ENCODE measurements at places on chromosomes 6 and 20.

DNA sequence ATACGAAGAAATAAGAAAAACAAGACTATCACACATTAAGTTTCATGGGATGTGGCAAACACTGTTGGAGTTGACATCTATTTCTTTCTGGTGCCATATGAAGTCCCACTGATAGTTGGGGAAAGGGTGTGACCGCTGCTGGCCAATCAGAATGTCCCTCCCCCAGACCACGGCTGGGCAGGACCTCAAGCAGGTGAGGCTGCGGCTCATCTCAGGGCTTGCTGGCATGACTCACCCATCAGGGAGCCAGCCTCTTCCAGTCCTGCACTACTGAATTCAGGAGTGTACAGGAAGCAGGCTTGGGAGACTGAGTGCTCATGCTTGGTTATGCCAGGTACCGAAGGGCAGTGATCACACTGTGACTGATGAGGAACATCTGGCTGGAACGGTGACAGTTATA is 18.9 kb downstream of the PREP start:
- DNase-seq, result no peak

DNA sequence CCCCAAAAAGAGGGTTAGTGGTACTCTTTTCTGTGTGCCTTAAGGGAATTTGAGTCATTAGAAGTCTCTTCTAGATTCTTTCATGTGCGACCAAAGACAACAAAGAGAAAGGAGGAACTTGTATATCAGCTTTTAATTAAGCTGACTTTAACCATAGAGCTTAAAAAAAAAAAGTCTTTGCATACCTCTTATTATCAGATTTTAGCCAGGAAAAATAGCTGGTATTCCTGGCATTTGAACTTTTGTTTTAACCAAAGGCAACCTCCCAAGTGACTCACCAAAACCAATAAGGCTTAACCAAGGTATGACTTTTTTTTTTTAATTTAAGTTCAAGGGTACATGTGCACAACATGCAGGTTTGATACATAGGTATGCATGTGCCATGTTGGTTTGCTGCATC is 375.0 kb downstream of the CDC5L start:
- no peak for DNase-seq

DNA sequence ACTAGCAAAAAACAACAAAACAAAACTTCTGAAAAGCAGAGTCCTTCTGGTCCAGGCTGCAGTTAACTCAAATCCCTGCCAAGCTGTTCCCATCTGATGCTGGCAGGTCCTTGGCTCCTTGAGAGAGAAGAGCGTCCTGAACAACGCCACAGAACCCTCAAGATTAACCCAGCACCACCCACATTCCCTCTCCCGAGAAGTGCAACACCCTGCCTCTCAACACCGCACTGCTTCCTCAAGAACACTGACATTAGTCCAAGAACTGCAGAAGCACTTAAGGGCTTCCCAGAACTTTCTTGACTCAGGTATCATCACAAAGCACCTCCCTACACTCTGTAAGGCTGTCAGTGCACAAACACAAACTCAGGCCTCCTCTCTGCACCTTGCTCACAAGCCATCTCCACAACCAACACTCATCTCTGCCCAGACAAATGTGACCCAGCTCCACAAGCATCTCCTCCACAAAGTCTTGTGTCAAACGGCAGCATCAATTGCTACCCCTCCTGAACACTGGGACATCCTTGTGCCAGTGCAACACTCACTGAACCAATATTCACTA is 7.5 kb downstream of the MRPL14 start:
- DNase-seq, result no peak

DNA sequence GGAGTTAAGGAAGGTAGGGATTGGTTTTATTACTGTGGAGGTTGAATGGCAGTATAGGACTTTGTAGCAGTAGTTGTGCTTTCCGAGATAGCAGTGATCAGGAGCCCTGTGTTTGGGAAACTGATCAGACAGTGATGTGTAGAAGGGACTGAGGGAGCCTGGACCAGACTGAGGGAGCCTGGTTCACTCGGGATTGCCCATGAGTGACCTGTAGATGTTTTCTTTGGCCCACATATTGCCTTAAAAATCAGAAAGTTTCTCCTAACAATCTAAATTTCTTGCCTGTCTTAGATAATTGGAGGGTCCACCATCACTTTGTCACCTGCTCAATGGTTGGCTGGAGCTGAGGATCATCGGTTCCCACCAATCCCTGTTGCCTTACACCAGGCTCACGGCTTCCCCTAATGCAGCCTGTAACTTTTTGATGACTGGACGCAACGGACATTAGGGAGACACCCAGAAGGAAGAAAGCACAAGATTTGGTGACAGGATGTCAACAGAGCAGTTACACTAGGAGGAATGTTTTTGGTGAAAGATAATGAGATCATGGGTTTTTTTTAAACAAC is 1.1 kb downstream of the CDS2 start:
- DNase-seq, result no peak

DNA sequence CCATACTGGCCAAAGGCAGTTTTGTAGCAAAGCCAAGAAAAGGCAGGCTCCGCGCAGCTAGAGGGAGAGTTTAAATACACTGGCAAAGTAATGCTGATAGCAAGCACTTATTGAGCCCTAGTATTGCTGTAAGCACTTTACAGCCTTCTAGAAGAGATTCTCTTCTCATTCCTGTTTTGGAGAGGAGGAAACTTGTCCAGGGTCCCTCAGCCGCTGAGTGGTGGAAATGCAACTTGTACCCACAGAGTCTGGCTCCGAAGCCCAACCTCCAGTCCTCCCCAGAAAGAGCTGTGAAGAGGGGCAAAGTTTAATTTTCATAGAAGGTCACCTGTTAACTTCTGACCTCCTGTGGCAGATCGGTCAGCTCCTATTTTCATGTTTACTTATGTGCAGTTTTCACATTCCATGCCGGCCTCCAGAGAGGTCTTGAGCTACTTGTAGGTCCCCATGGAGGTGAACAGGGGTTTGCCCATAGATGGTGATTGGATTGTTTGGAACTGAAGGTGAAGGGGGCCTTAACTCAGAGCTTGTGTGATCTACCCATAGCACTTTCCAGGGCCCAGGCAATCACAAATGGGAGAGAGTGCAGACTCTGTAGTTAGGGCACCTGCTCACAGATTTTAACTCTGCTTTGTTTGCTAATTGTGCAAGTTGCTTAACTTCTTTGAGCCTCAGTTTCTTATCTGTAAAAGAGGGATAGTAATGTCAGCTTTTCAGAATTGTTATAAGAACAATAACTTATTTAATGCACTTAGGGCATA is 70.7 kb downstream of the LYRM2 start:
- no peak for DNase-seq

GRCh38 chr6:81977486-81977885 is 225.0 kb upstream of the TENT5A start:
- no peak for DNase-seq

- DNase-seq, result no peak
Measured at GRCh38 chr6:110419028-110419739, 3.8 kb upstream of the DDO start.

GRCh38 chr6:6943421-6943820 is 164.3 kb upstream of the RREB1 start:
- DNase-seq, result no peak

DNA sequence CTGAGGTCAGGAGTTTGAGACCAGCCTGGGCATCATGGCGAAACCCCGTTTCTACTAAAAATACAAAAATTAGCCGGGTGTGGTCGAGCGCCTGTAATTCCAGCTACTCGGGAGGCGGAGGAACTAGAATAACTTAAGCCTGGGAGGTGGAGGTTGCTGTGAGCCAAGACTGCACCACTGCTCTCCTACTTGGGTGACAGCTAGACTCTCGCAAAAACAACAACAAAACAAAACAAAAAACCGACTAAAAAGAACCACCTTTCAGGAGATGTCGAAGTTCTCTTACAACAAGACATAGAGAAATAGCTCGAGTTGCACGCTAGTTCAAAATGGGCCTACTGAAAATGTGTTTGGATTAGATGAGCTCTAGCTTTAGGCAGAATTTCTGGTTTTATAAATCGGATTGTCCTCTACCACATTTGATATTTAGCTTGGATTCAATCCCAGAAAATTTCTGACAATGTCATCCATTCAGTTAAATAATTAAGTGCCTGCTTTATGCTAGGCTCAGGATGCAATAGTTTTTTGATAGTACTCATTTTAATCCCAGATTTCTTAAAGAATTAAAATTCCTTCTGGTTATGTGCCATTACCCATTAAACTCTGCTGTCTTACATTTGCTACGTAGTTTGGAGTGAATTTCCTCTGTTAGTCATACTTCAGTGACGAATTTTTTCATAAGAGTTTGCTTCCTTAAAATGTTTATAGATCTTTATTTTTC is 137.5 kb upstream of the SHLD1 start:
- DNase-seq, result no peak

- DNase-seq, result no peak
Measured at GRCh38 chr6:56009636-56010035, 134.2 kb upstream of the BMP5 start.

DNA sequence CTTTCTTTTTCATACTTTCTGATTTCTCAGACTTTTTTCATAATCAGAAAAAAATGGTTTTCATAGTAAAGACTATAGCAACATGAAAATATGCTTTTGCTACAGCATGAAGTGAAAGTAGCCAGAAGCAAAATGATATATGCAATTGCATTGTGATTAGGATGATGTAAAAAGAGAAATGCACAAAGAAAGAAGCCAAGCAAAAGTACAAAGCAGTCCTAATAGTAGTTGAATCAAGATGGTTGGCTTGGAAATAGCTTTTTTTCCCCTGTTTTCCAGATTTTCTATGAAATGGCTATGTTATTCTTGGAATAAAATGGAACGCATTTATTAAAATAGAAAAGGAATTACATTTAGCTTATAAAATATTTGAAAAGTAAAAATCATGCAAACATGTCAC is 77.3 kb downstream of the SEL1L2 start:
- no peak for DNase-seq

- DNase-seq, result no peak
Measured at GRCh38 chr20:41418031-41418430, 51.4 kb upstream of the EMILIN3 start.

GRCh38 chr6:134535831-134536230 is 217.9 kb upstream of the SGK1 start:
- DNase-seq, result no peak

GRCh38 chr20:37726971-37727956 is 33.4 kb downstream of the CTNNBL1 start:
- DNase-seq, result no peak

- DNase-seq, result no peak
Measured at GRCh38 chr6:103783329-103783728, 1076.4 kb downstream of the HACE1 start.

DNA sequence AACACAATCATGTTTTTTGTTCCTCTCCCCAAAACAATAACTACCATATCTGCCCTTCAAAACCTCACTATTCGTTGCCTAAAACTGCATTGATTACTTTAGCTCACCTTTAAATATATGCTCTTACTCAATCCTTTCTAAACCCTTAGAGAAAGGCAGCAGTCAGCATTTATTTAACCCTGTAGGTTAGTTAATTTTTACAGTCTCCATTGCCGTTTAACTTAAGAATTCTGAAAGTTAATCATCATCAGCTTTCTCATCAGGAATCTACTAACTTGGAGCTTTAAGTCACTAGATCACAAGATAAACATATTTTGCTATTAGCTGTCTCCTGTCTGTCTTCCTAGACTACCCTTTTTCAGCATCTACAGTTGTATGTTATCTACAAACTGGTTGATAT is 991.9 kb downstream of the EPHA7 start:
- DNase-seq, result no peak

DNA sequence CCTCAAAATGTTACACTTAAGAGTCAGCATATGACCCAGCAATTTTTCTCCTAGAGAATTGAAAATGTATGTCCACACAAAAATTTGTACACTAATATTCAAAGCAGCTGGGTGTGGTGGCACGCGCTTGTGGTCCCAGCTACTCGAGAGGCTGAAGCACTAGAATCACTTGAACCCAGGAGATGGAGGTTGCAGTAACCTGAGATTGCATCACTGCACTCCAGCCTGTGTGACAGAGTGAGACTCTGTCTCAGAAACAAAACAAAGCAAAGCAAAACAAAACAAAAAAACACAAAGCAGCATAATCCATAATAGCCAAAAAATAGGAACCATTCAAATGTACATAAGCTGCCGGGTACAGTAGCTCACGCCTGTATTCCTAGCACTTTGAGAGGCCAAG is 1.6 kb upstream of the RPF2 start:
- DNase-seq, result no peak

DNA sequence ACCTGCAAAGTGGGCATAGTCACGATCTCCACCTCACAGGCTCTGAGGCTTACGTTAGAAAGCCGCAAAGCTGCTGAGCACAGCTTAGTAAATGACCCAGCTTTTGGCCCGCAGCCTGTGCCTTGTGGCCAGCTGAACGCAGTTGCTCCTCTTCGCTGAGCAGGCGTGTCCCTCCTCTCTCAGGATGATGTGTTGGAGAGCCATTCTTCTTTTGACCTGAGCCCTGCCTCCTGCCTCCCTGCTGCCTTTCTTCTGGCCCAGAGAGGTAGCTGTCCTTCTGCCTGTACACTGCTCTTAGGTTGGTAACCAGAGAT is 47.6 kb upstream of the MYL9 start:
- DNase-seq, result no peak

GRCh38 chr6:45923831-45924391 is 91.7 kb downstream of the CLIC5 start:
- DNase-seq, result no peak

DNA sequence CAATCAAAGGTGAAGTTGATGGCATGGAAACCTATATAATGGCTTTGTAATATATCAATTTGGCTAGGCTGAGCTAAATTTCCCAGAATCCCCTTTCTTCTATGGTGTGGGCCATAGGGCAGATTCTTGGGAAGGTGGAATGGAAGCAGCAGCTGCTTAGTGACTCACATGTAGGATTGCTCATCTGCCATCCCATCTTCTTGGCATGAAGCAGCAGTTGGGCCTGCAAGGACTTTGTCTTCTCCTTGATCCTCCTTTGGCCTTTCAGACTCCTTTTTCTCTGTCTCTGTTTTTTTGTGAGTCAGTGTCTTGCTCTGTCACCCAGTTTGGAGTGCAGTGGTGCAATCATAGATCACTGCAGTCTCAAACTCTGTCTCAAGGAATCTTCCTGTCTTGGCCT is 52.6 kb upstream of the CEP162 start:
- DNase-seq, result no peak

DNA sequence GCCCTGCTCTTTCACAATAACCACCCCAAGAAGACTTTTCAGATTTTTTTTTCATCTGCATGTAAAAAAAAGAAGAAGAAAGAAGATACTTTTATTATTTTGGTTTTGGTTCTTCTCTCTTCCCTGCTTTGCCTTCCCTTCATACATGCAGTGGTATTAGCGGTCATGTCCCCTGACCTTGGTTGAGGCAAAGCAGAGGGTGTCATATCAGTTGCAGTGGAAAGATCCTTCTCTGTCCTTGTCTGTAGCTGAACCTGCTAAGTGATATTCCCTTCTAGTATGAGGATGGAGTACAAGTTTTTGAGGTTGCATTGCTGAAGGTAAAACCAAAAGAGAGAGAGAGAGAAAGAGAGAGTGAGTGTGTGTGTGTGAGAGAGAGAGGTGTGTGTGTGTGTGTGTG is 345.7 kb downstream of the UTRN start:
- DNase-seq, result no peak

DNA sequence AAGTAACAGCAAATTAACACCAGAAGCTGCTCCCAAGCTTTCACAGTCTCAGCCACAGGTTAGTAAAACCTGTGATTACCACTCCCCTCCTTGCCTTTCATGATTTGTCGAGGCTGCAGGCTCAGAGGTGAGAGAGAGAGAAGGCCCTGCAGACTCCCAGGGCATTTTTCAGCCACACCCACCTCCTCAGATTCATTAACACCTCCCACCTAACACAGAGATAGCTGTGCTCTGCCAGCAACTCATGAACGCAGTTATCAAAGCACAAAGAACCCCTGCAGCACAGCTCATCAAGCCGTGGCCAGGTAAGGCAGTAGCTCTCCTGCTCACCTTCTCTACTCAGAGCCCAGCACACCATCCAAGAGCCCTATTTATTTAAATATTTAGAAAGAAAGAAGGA is 27.1 kb downstream of the F13A1 start:
- no peak for DNase-seq
